Neural crest cell (in vitro differentiated cells): ENCODE measurements at places on chromosomes 5 and 9. TPM values are rescaled to one million over a fixed set of nuclear protein-coding genes. Genes with fewer than 3 reads are reported as not detected.

The FAM151B gene
- total RNA-seq = 1.9 and 2.0 TPM in 2 replicates

The SLC36A3 gene
- not detected in 2 replicates for total RNA-seq

The SLC27A6 gene
- total RNA-seq = 0.09 TPM in 1 of 2 replicates, not detected in the other

The TMOD1 gene
- 0.23 and 0.77 TPM in 2 replicates for total RNA-seq

The ASPN gene
- not detected in 2 replicates for total RNA-seq

The ZNF618 gene
- total RNA-seq = 60.8 and 64.2 TPM in 2 replicates

The NMUR2 gene
- 0.23 TPM in 1 of 2 replicates, not detected in the other for total RNA-seq

The CTXN3 gene
- not detected in 2 replicates for total RNA-seq

The FAT2 gene
- total RNA-seq = not detected in 2 replicates
